Activated T-helper 17 cell treated with anti-CD3 and anti-CD28 coated beads, Interleukin-2, amount 50 U/mL, for 72 hours (primary cell): ENCODE measurements at places on chromosomes 7 and 10.
A peak's percentile ranks its signal among the peaks of the same experiment; 100 is the strongest.

- peak; percentile 45 for ATAC-seq
These were observed 91.5 kb downstream of the GSDME start for GRCh38 chr7:24665564-24666294.

GRCh38 chr10:124691421-124692099, 52.6 kb downstream of the FAM53B start:
- no peak for ATAC-seq

DNA sequence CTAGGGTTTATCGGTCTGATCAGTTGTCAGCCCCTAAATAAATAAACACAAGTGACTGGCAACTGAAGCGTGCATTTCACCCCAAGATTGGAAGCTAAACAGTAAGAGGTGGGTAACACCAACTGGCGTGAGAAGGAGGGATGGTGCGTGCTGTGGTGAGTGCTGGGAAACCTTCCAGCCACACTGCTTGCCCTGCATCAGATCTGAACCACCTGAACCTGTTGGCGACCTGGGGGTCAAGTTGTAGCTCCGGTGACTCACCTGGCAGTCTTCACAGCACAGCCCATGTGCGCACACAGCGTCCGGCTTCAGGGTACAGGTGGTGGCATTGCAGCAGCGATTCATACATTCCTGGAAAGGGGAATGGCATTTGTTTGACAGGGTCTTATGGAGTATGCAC, 170.1 kb downstream of the FANK1 start:
- no peak for ATAC-seq

DNA sequence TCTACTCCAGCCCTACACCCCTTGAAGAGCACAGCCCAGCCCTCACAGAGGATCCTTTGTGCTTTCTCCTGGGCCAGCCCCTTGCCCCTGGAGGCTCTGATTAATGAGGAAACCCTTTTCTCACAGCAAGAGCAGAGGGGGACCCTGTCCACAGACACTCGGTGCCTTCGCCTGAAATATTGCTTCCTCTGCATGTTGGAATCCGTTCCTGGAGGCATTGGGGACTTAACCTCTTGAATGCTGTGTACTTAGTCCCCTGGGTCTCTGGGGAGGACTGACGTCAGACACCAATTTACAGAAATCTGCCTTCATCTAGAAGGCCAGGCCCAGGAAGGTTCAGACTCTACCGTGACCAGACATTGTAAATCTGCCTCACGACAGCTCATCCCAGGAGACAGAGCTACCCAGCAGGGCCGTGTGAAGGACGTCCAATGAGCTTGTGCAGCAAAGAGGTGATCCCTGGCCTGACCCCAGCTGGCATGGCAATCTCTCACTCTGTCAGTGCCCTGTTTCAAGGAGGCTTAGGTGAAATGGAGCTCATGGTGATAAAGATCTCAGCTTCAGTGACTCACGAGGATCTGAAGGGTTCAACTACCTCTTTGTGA, 8.1 kb upstream of the TMEM72 start:
- ATAC-seq = no peak

DNA sequence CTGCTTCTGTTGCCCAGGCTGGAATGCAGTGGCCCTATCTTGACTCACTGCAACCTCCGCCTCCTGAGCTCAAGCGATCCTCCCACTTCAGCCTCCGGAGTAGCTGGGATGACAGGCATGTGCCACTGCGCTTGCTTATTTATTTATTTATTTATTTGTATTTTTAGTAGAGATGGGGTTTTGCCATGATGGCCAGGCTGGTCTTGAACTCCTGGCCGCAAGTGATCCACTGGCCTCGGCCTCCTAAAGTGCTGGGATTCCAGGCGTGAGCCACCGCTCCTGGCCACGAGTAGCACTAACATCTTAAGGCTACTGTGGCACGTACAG, 70.9 kb downstream of the CARD11 start:
- no peak for ATAC-seq

- ATAC-seq = no peak
These were observed 1.2 kb upstream of the TBRG4 start for GRCh38 chr7:45112648-45113047.

- no peak for ATAC-seq
These were observed 27.1 kb downstream of the CREM start for GRCh38 chr10:35153716-35154115.

- ATAC-seq = peak; percentile 96
These were observed 29.5 kb upstream of the ANKRD2 start for GRCh38 chr10:97543025-97543546.

DNA sequence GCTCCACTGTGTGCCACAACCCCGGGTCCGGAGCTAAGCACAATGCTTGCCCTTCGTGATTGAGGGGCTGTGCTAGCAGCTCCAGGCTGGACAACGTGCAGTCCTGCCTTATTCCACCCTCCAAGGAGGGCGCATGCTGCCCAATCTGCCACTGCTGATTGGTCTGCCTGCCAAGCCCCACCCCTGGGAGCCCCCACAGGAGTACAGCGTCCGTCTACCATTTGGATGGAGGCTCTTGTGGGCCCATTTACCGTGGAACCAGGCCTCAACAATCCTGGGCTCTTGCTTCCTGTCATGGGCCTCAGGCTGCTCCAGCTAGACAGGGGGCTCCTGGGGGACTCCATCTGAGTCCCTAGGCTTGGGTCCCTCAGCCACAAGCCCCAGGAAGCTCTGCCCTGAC, 173.3 kb downstream of the SLIT1 start:
- no peak for ATAC-seq

DNA sequence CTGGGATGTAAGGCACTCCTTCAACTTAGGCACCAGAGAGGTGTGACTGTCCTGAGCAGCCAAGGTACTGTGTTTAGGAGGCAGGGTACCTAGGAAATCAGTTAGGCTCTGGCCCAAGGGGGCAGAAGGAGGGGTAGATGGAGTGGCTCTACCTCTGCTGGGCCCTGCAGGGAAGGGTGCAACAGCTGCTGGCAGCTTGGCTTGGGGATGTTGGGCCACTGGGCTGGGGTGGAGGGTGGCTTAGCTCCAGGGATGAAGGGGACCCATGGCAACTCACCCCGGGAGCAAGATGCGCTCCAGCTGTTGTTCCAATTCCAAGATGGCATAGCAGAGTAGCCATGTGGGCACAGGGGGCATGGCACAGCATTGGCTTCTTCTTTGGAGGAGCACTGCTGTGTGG, 42.1 kb downstream of the NEURL1 start:
- no peak for ATAC-seq
